ENCODE measurements at places on chromosomes 4 and X.

DNA sequence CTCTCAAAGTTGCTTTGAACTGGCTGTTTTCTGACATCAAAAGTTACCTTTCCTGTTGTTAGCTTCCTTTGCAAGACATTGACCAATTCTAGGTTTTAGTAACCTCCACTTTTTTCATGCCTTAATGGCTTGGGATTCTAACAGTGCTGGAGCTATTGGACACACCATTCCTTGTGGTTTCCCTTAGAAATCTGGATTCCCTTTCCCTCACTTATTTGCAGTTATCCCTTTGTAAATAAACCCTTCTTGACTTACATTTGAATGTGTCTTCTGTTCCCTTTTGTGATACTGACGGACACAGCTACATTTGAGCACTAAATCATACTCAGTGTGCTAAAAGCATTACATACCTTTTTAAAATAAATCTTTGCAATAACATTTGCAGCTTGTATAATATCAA is 1927.6 kb upstream of the IGFBP7 start:
- DNase-seq, result no peak

DNA sequence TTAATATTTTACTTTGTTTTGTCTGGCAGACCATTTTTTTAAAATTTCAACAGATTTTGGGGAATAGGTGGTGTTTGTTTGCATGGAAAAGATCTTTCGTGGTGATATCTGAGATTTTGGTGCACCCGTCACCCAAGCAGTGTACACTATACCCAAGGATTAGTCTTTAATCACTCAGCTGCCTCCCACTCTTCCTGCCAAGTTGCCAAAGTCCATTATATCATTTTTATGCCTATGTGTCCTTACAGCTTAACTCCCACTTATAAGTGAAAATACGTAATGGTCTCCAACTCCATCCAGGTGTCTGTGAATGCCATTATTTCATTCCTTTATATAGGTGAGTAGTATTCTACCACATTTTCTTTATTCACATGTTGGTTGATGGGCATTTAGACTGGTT is 281.7 kb upstream of the GK2 start:
- peak; percentile 41 for DNase-seq

DNA sequence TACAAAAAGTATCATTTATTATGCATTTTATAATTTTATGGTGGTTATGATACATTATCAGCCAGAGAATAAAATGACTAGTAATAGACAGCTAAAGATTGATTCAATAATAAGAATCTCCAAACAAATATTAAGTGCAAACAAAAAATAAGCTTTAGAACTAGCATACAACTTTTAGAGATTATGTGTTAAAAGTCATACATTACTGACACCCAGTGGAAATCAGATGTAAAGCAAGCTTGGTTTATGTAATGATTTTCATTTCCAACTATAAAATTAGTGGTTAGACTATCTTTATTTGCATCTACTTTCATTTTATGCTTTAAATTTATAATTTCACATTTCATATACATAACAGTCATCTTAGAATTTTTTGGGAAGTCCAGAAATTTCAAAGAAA is 57.7 kb downstream of the IL13RA2 start:
- peak; percentile 39 for DNase-seq

GRCh38 chrX:71532078-71532752 is 689 bp upstream of the OGT start:
- no peak for DNase-seq

All from SJCRH30 (cell line).